ENCODE measurements at places on chromosomes 13 and 19.

GRCh38 chr19:30690935-30691818 lies 319.0 kb downstream of the ZNF536 start:
- no peak for DNase-seq

GRCh38 chr13:25677956-25678355 lies 306.2 kb downstream of the ATP8A2 start:
- no peak for DNase-seq

- no peak for DNase-seq
Observed at GRCh38 chr13:46778890-46779289, 18.1 kb downstream of the ESD start.

- no peak for DNase-seq
Observed at GRCh38 chr13:34466301-34466700, 475.8 kb upstream of the NBEA start.

GRCh38 chr19:14142262-14143190 lies 6.1 kb upstream of the ASF1B start:
- DNase-seq: no peak

- DNase-seq: no peak
Observed at GRCh38 chr13:47474839-47475238, 526.2 kb downstream of the SUCLA2 start.

DNA sequence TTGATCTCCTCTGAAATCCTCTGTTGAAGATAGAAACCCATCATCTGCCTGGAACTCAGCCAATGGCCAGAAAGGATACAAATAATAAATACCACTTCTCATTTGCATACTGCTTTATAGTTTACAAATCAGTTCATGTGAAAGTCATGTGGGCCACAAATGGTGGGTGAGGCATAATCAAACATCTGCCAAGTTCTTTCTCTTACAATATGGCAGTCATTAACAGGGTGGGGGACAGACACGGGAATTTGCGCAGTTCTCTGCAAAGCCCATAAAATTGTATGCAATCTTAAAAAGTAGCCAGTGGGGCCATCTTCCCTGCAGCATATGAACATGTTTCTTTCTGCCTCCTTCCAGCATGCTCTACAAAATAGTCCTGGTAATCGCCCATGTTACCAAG lies 59.6 kb downstream of the NUFIP1 start:
- no peak for DNase-seq

- DNase-seq: no peak
Observed at GRCh38 chr13:27917121-27917947, 2.5 kb upstream of the PDX1 start.

DNA sequence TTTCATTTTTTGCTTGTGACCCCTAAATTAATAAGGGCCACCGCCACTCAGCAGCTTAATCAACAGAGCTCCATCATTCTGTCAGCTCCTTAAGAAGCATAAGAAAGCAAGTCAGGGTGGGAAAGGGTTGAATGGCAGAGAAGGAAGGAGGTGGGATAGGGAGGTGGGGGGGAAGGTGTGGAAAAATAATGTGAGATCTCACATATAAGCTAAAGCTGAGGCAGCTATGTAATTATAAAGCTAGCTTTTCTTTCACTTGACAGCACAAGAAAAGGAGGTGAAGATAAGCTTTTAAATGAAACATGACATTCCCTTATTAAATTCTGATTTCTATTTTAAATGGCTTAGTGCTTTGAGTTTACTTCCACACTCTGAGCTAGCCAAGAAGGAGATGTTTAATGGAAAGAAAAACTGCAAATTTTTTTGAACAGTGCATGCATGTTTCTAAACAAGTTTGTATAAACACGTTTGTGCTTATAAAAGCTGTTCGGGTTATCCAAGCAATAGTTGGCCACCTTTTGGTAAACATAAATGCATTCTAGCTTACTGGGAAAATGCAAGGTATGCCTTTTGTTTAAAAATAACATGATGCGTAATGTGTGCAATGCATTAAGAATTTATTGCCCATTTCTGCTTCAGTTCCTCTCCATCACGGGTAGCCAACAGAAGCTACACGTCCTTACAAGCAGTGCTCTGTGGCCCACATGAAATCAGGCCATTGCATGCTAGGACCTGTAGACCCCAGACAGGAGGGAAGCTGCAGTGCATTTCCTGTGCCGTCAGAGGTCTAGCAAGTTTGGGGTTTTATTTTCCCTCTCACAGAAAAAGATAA lies 96.2 kb downstream of the LHFPL6 start:
- no peak for DNase-seq

GRCh38 chr13:110869805-110870706 lies 44.8 kb downstream of the ANKRD10 start:
- no peak for DNase-seq

- DNase-seq: no peak
Observed at GRCh38 chr19:43747557-43748204, 7.1 kb downstream of the SMG9 start.

DNA sequence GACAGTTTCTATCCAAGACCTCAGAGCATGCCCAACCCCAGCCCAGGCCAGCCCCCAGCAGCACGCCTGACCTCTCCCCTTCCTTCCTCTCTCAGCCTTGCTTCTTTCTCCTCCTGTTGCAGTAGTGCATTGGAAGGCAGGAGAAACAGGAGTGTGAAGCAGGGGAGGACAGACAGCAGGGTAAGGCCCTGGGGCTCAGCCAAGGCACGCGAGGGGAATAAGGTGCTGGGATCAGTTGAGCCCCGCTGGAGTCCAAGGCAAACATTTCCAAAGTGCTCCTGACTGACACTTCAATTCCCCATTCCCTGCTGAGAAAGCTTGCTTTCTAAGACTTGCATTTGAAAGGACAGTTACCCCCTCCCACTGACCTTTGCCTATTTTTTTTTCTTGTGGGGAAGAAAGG lies 73.1 kb upstream of the OLFM4 start:
- no peak for DNase-seq
